Ovary (tissue), 10 donors: ENCODE measurements at places on chromosomes 13 and 19.

DNA sequence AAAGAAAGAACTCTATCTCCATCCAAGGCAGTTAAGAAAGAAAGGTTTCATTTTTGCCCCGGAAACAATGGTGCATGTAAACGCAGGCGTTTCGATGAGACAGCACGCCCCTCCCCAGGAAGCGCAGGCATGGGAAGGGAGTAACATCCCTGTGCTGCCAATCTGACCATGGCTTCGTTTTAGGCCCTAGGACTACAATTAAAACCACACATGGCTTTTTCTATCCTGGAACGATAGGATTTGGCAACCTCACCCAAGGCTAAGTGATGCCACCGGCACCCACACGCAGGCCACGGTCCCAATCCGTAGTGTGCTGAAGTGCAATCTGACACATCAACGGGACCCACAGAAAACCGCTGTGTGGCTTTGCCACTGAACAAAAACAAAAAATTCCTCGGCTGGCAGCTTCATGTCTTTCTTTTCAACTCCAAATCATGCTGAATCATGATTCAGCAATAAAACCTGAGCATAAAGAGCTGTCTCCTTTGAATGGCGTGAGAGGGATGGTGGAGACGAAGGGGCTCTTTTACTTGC lies 24.2 kb downstream of the RANBP3 start:
- DNase-seq: no peak

- no peak for DNase-seq
These were observed 104.6 kb upstream of the GJB6 start for GRCh38 chr13:20336761-20337160.

DNA sequence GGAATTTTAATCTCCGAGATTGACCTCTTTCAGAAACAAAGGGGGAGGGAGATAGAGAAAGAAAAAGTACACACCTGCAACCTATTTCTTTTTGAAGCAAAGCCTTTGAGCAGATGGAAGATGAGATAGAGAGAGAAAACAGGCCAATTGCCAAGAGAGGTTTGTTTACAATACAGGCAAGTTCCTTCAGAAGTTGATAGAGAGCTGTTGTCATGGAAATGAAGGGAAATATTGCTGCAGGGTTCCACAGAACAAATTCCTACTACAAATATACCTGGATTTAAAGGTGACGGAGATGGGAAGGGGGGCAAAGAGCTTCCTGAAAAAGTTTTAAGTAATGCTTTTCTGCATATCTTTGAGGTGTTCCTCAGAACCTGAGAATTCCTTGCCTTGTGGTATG lies 388.4 kb downstream of the NDFIP2 start:
- DNase-seq: no peak

- DNase-seq: no peak
These were observed 42.9 kb downstream of the C13orf46 start for GRCh38 chr13:113930671-113931637.

DNA sequence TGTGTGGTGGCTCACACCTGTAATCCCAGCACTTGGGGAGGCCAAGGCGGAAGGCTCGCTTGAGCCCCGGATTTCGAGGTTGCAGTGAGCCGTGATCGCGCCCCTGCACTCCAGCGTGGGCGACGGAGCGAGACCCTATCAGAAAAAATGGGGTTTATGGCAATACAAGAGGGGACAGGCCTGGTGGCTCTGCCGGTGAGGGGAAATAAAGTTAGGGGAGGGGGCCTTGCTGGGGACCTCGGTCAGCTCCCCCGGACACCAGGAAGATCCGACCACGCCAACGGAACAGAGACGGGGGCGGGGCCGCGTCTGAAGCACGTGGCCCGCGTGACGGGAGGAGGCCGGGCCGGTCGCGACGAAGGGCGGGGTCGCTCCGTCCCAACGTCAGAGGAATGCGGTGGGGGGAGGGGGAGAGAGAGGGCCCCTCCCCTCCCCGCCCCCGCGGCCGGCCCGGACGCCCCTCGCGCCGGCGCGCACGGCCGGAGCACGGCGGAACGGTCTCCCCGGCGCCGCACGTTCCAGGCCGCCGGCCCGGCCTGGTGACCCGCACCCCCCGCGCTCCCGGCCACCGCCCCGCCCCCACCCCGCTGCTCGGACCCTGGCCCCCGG lies 1.9 kb upstream of the HNRNPL start:
- DNase-seq: peak; percentile 96

DNA sequence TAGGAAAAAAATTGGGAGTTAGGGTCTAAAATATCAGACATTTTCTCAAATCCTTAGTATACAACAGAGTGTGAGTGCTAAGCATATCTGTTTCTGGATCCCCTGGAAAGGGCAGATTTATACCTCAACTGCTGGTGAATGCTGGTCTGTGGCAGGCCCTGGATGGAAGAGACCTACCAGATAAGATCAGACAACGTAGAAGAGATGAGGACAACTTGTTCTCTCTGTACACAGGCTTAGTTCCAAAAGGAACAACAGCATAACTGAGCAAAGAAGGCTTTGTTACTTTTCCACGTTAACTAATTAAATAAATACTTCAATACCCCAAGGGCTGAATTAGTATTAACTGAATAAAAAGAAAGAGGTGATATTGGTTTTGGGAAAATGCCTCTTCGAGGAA lies 1277.3 kb downstream of the SLITRK5 start:
- DNase-seq: no peak

- no peak for DNase-seq
These were observed 1192.2 kb downstream of the UQCRFS1 start for GRCh38 chr19:28020619-28021258.

DNA sequence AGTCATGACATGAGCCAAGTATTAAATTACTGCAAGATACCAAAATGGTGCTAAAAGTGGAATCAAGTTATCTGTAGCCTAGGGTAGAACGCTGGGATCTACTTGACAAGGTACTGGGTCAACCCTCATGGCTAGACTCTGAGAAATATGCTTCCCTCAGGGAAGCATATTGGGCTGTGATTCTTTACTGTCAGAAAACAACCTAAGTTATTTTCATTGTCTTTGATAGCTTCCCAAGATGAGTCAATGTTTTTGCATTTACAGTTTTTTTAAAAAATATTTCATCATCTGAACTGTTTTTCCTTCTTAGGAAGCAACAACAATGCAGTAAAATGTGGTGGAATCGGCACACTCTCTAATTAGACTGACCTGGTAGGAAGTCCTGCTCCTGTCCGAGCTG lies 218.0 kb downstream of the RGCC start:
- no peak for DNase-seq

GRCh38 chr13:99356262-99357091 lies 49.3 kb upstream of the GPR183 start:
- DNase-seq: peak; percentile 45

GRCh38 chr13:77351315-77351714 lies 24.4 kb upstream of the MYCBP2 start:
- DNase-seq: no peak

- no peak for DNase-seq
These were observed 211.9 kb downstream of the FGF9 start for GRCh38 chr13:21882766-21883165.

DNA sequence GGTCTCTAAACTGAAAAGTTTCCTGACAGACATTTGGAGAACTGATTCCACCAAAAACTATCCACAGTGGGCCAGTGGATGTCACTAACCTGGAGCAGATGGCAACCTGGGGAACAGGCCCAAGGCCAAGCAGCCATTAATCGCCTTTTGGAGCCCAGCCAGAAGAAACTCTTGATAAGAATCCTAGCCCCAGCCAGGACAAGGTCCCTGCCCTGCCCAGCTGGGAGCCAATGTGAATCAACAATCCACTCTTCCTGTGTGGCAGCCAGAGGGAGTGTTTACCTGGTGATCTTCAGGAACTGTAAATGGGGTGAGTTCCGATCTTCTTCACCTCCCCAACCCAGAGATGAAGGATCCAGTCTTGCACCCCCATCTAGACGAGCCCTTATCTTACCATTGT lies 14.5 kb upstream of the IGSF23 start:
- no peak for DNase-seq

DNA sequence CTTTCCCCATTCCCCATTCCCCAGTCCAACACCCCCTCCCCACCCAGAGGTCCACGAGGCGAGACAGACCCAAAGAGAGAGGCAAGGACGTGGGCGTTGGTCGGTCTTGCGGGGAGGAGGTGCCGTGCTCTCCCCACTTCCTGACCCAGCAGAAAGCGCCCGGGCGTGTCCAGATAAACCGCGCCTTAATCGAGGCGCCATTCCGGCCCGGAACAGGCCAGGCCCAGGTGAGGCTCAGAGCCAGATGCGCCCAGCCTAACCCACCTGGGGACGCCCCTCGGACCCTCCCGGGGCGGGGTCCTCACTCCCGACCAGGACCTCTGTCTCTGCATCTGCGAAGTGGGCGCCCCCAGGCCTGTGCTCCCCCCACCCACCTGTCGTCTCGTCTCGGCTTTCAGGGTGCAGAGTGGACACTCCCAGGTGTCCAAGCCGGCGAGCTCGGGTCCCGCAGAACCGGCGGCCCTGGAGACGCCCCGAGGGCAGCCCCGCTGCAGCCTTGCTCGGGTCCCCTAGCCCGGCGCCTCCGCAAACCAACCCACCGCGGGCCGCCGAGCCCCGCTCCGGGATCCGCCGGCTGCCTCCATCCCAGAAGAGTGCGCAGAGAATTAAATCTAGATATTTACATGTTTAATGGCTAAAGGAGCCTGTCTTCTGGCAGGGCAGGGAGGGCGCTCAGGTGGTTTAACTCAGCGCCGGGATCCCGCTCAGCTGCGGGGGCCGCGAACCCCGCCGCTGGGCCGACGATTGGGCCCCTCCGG lies 5.0 kb upstream of the ONECUT3 start:
- DNase-seq: no peak

DNA sequence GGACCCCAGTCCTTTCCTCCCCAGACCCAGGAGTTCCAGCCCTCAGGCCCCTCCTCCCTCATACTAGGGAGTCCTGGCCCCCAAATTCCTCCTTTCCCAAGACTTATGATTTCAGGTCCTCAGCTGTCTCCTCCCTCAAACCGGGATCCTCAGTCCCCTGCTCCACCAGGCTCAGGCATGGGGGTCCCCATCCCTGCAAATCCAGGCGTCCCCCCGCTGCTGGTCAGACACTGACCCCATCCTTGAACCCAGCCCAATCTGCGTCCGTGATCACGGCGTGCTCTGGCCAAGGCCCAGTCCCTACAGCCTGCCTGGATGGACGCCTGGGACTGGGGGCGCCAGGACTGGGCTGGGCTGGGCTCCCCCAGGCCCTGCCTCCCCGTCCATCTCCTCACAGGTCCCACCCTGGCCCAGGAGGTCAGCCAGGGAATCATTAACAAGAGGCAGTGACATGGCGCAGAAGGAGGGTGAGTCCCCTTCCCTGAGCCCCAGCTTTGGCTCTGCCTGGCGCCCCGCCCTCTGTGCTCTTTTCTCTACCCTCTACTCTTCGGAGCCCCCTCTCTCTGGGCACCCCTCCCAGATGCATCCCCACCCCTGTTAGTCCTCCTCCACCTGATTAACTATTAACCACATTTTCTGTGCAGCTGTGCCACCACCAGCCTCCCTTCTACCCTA lies 672 bp downstream of the HPN start:
- DNase-seq: peak; percentile 56

DNA sequence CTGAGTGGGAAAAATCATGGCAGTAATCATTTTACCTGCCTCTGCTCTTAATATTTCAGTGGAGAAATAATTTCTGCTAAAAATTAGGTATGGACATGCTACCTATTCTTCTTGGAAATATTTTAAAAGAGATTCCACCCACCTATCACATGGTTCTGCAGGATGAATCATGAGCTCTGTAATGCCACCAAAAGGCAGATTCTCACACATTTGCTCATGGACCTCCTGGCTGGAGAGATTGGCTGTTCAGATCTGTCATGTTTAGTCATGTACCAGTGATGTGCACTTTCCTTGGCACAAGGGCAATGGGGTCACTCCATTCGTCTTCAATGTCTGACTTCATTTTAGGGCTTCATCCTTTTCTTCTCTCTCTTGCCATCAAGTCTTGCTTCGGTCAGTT lies 101.8 kb upstream of the MBNL2 start:
- no peak for DNase-seq

GRCh38 chr13:100125946-100126345 lies 37.1 kb downstream of the PCCA start:
- DNase-seq: no peak

- DNase-seq: no peak
These were observed 799.7 kb downstream of the DACH1 start for GRCh38 chr13:71067165-71067815.

DNA sequence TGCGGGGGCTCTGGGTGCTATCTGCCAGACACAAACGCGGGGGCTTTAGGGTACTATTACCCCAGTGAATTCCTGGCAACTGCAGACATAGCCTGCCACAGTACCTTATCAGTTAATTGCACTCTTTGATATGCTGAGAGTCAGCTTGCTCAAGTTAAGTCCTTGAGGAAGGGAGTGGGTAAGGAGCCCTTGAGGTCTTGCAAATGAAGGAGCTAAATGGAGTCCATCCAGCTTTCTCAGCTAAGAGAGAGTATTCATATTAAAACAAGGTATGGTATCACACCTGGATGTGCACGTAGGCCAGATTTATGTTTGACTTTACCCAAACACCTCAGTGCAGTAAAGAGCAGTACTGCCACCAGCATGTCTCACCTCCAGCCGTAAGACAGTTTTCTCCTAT lies 11.5 kb upstream of the ZNF606 start:
- no peak for DNase-seq

DNA sequence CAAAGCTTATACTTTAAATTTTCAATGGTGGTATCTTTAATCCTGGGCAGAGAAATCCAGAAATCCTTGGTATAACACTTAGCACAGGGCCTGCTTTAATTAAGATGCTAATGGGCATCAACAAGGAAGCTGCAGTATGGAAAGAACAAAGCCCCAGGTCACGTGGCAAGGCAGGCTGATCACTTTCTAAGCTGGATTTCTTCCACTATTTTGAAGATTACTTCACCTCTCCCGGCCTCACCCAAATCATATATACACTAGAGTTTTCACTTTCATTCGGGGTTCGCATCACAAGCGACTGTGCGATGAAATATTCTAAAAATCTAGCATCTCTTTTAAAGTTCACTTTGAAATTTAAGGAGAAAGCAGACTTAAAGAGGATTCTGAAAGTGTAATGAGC lies 71.8 kb downstream of the STARD13 start:
- DNase-seq: no peak

DNA sequence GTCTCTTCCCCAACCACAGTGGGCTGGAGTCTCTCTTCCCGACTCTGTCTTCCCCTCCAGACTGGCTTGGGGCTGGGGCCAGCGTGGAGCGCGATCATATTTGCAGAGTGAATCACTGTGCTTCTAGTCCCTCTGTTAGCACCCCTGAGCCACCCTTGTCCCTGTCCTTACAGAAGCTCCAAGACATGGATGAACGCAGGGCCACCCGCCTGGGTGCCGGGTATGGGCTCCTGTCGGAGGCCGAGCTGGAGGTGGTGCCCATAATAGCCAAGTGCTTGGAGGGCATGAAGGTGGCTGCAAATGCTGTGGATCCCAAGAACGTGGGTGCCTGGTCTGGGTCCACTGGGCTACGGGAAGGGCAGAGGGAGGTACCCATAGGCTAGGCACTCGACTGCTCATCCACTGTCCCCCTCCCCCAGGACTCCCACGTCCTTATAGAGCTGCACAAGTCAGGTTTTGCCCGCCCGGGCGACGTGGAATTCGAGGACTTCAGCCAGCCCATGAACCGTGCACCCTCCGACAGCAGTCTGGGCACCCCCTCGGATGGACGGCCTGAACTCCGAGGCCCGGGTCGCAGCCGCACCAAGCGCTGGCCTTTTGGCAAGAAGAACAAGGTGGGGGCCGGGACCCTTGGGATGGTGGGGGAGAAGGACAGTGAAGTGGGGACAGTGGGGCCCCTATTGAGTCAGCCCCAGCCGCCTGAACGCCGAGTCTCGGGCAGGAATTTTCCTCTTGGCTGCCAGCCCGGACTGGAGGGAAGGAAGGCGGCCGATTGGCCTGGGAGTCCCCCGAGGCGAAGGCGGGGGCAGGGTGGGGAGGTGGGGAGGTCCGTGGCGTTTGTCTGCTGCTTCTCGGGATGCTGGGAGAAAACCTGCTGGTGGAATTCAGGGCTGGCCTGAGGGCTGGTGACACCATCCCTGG lies 5.2 kb downstream of the TRIP10 start:
- DNase-seq: peak; percentile 93
